ENCODE measurements at places on chromosomes 11 and 22. TPM values are rescaled to one million over a fixed set of nuclear protein-coding genes. Genes with fewer than 3 reads are reported as not detected.
A peak's percentile ranks its signal among the peaks of the same experiment; 100 is the strongest.

GRCh38 chr11:28168718-28169117 lies 60.5 kb downstream of the METTL15 start:
- H3K4me3 ChIP-seq, result no peak overlapping the region
- no peaks in the 10 kb centered on the region for H3K27me3 ChIP-seq
- H3K4me1 ChIP-seq, result no peaks in the 10 kb centered on the region
- DNase-seq, result no peak
- no peaks in the 10 kb centered on the region for H3K36me3 ChIP-seq

DNA sequence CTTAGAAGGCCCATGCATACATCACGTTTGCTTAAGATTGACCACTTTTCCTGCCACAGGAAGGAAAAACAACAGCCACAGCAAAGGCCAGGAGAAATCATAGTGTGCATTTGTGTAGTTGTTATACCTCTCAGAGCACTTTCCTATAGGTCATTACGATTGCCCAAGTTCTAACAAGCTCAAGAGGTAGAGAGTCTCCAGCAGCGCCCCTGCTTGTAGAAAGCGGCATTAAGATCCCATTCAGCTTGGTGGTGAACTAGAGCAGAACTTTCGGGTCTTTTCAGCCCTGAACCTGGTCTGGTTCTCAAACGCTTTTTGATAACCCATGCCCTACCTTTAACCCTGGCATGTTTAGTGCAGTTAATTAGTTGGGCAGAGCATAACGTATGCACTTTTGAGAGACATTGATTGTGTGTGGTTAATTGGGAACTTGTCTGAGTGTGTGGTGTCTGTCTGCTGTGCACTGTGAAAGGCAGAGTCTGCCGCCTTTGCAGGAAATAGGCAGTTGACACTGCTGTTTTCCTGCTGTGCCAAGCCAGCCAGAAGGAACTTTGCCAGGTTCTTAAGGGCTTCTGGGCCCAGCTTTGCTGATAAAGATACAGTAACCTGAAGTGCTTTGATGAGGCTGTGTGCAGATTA lies 109.9 kb upstream of the CLMP start:
- no peak overlapping the region for H3K4me3 ChIP-seq
- H3K4me1 ChIP-seq, result peaks cover 30% of the 10 kb centered on the region
- H3K27ac ChIP-seq, result no peak overlapping the region

GRCh38 chr22:37534445-37534844 lies 15.2 kb upstream of the CARD10 start:
- no peak overlapping the region for H3K27ac ChIP-seq
- no peaks in the 10 kb centered on the region for H3K36me3 ChIP-seq
- DNase-seq, result no peak
- peaks cover 4% of the 10 kb centered on the region for H3K4me1 ChIP-seq
- H3K27me3 ChIP-seq, result no peaks in the 10 kb centered on the region

DNA sequence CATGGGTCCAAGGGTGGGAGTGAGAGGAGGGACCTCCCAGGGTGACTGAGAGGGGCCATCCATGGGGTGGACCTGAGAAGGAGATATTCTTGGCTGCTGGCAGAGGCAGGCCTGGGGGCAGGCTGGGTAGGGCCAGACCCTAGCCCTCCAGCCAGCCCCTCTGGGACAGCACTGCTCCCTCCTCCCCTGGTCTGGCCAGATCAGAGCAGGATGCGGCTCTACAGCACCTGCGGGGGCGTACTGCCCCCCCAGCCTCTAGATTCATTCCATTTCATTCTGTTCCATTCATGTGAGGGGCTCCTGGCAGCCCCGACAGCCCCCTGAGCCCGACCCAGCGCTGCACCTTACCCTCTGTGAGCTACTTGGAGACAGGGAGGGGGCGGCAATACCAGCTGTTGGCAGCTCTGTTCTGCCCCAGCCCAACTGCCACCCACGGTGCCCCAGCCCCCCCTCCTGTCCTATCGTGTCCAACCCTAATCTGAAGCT lies 34.3 kb upstream of the MYRF start:
- H3K27ac ChIP-seq, result peak overlapping the region; percentile 52
- no peak for DNase-seq
- H3K4me1 ChIP-seq, result no peaks in the 10 kb centered on the region
- no peaks in the 10 kb centered on the region for H3K27me3 ChIP-seq
- no peak overlapping the region for H3K4me3 ChIP-seq

DNA sequence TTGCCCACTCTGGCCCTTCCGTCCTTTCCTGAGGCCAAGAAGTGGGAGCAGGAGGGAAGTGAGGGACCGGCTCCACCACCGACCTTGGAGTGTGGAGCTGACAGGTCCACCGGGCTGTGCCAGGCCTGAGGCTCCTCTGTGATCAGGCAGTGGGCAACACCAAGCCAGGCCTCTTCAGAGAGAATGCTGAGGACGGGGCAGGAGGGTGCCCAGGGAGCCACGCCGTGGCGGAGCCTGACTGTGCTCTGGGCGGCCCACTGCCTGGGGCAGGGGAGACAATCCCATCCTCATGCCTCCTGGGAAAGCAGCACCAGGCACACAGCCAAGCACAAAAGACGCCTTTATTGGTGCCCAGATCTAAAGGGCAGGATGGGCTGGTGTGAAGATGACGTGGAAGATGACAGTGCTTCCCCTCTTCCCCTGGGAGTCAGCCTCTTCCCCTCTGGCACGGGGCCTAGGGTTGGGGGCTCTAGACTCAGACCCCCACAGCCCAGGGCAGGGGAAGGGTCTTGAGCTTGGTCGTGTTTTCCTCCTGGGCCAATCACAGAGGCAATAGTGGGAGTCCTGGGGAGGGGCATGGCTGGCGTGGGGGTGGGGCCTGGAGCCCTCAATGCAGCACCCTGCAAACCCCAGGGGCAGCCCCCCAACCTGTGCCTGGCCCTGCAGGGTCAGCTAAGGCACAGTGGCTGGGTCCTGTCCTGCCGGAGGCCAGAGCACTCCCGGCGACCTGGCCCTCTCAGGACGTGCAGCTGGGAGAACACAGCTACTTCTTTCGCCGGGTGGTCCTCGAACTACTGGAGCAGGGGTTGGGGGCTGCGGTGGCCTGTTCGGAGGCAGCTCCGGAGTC lies 4.7 kb downstream of the LMF2 start:
- peaks cover 18% of the 10 kb centered on the region for H3K4me1 ChIP-seq
- no peak for DNase-seq
- H3K27ac ChIP-seq, result no peak overlapping the region
- no peak overlapping the region for H3K4me3 ChIP-seq

DNA sequence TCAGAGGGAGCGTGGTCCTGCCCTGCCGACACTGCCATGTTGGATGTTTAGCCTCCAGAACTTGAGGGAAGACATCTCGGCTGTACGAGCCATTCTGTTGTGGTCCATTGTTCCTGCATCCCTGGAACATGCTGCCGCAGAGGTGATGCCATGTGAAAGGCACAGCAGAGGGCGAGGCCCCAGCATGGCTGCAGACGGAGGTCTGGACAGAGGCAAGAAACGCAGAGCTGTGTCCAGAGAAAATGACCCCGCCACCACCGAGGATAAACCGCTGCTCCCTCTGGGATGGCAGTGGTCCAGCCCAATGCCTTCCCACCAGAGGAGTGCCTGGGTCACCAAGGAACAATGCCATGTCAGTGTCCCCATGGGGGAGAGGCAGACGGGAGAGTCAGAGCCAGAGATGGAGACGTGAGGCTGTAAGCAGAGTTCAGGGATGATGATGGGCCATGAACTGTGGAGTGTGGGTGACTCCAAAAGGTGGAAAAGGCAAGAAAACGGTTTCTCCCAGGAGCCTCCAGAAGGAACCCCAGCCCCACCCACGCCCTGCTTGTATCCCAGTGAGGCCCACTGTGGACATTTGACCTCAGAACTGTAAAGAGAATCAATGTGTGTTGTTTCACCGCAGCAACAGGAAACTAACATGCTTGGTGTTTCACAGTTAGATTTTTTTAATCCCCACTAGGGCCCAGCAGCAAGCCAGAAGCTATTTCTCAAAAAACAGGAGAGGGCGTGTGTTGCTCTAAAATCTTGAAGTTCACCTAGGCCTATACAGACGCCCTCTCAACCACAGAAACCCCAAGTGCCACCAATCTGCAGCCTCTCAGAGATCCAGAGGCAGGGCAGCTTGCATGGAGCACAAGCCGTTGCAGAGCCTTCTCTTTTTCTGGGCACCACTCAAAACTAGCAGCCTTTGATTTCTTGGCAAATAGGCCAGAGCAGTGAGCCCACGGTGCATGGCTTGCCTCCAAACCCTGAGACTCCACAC lies 1422.9 kb downstream of the TBC1D22A start:
- H3K27me3 ChIP-seq, result no peaks in the 10 kb centered on the region
- DNase-seq, result no peak
- H3K36me3 ChIP-seq, result no peaks in the 10 kb centered on the region
- H3K4me1 ChIP-seq, result no peaks in the 10 kb centered on the region
- no peak overlapping the region for H3K4me3 ChIP-seq

DNA sequence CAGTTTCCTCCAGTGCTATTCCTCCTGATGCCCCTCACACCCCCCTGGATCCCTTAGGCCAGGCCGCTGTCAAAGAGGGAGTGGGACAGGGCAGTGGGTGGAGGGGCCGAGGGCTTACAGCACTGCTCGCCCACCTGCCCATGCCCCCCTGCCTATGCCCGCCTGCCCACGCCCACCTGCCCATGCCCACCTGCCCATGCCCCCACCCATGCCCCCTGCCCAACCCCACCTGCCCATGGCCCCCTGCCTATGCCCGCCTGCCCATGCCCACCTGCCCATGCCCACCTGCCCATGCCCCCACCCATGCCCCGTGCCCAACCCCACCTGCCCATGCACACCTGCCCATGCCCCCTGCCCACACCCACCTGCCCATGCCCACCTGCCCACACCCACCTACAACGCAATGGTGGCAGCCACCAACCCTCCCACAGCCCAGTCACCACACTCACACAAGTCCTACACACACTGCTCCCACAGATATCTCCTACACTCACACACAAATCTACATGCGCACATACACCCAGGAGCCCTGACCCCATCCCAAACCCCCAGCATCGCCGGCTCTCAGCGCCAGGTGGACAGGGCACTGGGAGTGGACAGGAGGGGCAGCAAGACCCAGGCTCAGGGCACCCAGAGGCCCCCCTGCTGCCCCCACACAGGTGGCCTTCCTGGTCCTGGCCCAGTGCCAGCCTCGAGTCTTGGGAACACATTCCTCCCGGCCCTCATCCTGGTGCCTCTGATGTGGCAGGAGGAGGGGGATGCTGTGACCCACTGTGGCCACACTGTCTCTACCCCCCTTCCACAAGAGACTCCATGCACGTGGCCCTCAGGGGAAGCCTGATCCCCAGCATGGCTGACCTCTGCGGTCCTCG lies 61.8 kb downstream of the CYTH4 start:
- peaks cover 16% of the 10 kb centered on the region for H3K27me3 ChIP-seq
- no peak overlapping the region for H3K27ac ChIP-seq
- no peak for DNase-seq
- H3K4me1 ChIP-seq, result no peaks in the 10 kb centered on the region

DNA sequence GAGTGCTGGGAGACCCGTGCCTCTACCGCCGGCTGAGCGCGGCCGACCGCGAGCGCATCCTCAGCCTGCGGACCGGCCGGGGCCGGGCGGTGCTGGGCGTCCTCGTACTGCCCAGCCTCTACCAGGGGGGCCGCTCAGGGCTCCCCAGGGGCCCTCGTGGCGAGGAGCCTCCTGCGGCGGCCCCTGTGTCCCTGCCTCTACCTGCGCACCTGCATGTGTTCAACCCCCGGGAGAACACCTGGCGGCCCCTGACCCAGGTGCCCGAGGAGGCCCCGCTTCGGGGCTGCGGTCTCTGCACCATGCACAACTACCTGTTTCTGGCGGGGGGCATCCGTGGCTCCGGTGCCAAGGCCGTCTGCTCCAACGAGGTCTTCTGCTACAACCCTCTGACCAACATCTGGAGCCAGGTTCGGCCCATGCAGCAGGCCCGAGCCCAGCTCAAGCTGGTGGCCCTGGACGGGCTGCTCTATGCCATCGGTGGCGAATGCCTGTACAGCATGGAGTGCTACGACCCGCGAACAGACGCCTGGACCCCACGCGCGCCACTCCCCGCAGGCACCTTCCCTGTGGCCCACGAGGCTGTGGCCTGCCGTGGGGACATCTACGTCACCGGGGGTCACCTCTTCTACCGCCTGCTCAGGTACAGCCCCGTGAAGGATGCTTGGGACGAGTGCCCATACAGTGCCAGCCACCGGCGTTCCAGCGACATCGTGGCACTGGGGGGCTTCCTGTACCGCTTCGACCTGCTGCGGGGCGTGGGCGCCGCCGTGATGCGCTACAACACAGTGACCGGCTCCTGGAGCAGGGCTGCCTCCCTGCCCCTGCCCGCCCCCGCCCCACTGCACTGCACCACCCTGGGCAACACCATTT lies 3.5 kb downstream of the KLHDC7B start:
- no peak for DNase-seq
- H3K27ac ChIP-seq, result no peak overlapping the region
- H3K4me1 ChIP-seq, result no peaks in the 10 kb centered on the region
- no peaks in the 10 kb centered on the region for H3K36me3 ChIP-seq
- peaks cover 26% of the 10 kb centered on the region for H3K27me3 ChIP-seq

- no peaks in the 10 kb centered on the region for H3K36me3 ChIP-seq
- no peaks in the 10 kb centered on the region for H3K27me3 ChIP-seq
- DNase-seq, result no peak
Measured at GRCh38 chr11:115965767-115966504, 461.7 kb upstream of the CADM1 start.

DNA sequence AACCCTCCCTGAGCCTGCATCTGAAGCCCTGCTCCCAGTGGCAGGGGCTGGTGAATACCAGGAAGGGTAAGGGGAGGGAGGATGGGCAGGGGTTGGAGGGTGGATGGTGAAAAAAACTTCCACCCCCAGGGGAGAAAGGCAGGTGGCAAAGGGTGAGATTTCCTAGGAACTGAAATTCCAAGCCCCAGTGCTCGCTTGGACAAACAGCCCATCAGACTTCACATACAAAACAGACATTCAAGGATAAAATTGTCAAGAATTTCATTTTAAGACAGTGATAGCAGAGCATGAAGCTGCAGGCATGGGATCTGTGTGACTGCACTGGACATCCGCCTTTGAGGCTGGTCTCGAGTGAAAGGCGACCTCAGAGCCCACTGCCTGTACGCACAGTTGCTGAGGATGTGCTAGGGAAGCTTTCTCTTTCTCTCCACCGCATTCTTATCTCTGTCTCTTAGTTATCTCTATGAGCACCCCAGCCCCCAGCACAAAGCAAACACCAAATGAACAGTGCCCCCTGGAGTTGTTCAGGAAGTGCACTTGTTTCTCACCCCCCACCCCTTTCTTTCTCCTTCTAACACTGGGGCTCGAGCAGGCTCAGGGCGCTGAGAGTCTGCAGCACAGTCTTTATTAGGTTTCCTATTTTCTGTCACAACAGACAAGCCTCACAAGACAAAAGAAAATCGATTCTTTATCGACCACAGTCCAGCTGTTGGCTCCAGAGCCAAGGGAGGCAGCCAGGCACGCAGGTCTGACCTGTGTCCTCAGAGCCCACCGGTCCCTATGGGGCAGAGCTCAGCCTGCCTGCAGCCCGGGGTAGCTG lies 237.3 kb upstream of the NCAM1 start:
- H3K4me1 ChIP-seq, result no peaks in the 10 kb centered on the region
- H3K27me3 ChIP-seq, result no peaks in the 10 kb centered on the region
- H3K36me3 ChIP-seq, result no peaks in the 10 kb centered on the region
- no peak overlapping the region for H3K27ac ChIP-seq
- no peak for DNase-seq

GRCh38 chr11:61628662-61628970 lies 47.7 kb upstream of the SYT7 start:
- no peaks in the 10 kb centered on the region for H3K36me3 ChIP-seq
- no peaks in the 10 kb centered on the region for H3K4me1 ChIP-seq
- no peak for DNase-seq
- H3K27me3 ChIP-seq, result no peaks in the 10 kb centered on the region
- no peak overlapping the region for H3K4me3 ChIP-seq

FAT3 gene
- 0.40 TPM for polyA plus RNA-seq

MYOD1 gene
- polyA plus RNA-seq, result not detected

OR52I2 gene
- polyA plus RNA-seq, result not detected

OR52N4 gene
- not detected for polyA plus RNA-seq

RAG2 gene
- polyA plus RNA-seq, result not detected

CARD18 gene
- not detected for polyA plus RNA-seq

APOBEC3C gene
- 62.0 TPM for polyA plus RNA-seq

KCNK4 gene
- not detected for polyA plus RNA-seq

Measured in adrenal gland (tissue), 19 donors.